Lower leg skin (tissue), 4 donors: ENCODE measurements at places on chromosomes 7 and 10. TPM values are rescaled to one million over a fixed set of nuclear protein-coding genes. Genes with fewer than 3 reads are reported as not detected.

Gene ADGRA1
- total RNA-seq, result not detected

Gene HOXA9
- 50.1 TPM for total RNA-seq

Gene ITIH2
- total RNA-seq, result not detected

Gene NUDT5
- total RNA-seq, result 36.4 TPM

Gene TFAM
- total RNA-seq, result 13.5 TPM

Gene ERVW-1
- total RNA-seq, result not detected

Gene OGDHL
- 0.16 TPM for total RNA-seq

Gene FOXP2
- 18.2 TPM for total RNA-seq

DNA sequence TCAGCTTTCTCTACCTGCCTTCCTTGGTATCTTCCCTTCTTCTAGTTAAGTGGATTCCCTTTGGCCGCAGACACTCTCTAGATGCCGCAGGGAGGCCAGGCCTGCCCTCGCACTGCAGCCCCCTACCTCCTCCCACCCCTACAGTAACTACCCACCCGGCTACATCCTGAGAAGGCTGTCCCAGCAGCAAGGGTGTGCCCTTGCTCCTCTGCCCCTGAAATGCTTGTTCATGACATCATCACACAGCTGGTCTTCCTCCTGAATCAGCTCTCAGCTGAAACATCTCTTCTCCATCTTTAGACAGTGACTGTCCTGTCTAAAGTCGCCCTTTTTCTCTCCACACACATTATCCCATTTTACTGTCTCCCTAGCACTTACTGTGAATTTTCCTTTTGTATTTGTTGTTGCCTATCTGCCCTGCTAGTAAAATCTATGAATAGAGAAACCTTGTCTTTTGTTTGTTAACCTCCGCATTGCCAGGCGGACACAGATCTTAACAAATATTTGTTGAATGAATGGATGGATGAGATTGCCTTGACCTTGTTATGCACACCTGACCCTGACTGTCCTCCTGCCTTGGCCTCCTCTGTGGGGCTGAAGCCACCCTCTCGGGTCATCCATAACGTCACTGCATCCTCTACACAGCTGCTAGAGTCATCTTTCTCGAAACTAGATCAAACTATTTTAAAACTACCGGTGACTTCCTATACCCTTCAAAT is 108.9 kb upstream of the GATA3 start:
- no peak for DNase-seq
